ENCODE measurements at places on chromosomes 7 and 10.

GRCh38 chr7:110071192-110071591, 1019.7 kb upstream of the LRRN3 start:
- no peak for DNase-seq

DNA sequence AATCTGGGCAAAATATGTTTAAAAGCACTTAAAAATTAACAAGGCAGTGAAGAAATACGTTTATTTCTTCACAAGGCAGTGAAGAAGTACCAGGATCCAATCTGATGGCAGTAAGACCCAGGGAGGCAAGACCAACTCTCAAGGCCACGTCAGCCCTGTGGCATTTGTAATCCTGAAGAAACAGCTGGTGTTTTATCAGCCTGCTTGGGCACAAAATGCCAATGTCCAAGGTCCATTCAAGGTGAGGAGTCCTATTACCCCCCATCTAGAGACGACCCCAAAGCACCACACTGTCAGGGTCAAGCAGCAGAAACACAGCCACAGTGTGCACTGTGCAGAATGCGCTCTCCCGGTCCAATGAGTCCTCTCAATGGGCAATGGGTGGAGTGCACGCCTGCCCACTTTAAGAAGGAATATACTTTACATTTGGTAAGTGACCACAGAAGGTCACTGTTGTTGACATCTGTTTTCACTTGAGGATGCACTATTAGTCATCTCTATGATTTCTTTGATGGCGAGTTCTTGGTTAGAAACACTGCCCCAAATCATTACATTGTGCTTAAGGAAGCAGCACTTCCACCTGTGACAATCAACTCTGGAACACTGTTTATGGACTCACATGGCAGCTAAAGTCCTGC, 12.8 kb downstream of the CPXM2 start:
- DNase-seq: no peak

GRCh38 chr10:44198096-44198779, 186.7 kb downstream of the CXCL12 start:
- no peak for DNase-seq

DNA sequence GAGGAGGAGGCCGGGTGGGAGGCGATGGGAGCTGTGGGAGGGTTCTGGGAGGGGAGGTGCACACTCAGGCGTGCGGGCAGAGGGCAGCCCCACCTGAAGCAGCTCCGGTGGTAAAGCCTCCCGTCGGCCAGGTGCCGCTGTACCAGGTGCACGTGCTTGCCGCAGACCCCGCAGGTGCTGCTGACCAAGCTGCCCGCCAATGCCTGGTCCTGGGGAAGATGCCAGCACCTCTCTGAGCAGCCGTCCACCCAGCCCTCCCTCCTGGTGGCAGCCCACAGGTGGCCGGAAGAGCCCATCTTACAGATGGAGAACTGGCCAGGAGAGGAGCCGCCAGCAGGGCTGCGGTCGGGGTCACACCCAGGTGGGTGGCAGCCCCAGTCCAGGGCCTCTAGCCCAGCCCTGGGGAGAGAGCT, 12.6 kb downstream of the MICALL2 start:
- no peak for DNase-seq

DNA sequence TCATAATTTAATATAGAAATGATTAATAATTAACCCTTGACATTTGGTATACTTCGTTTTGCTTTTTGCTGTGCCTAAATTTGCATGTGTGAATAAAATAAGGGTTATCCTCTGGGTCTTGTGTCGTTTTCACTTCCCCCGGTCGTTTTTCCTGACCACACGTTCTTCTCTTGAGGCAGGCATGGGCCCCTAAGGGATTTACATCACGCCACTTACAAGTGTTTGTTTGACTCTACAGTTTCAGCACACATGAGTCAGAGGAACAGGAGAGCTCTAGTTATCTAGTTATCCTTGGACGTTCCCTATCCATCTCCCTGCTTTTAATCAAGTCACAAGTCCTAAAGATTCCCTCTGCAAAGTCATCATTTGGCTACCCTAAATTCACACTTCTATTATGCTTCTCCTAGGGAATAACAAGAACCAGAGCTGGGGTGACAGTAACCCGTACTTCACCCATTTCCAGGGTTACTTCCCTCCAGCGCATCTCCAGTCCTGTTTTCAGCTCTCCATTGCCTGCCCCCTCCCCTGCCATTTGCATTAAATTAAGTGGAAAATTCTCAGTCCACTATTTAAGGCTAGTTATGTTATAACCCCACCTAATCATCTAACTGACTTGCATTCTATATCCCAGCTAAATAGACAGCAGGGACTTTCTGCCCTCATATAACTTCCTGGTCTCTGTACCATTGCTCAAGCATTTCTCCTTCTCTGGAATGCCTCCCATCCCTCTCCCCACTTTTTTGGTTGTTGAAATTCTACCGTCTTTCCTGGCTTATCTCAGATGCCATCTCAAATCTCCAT, 206.9 kb downstream of the PTEN start:
- no peak for DNase-seq

GRCh38 chr10:124521429-124521871, 59.8 kb downstream of the LHPP start:
- no peak for DNase-seq

GRCh38 chr10:81002382-81002781, 464.7 kb downstream of the SH2D4B start:
- DNase-seq: no peak

DNA sequence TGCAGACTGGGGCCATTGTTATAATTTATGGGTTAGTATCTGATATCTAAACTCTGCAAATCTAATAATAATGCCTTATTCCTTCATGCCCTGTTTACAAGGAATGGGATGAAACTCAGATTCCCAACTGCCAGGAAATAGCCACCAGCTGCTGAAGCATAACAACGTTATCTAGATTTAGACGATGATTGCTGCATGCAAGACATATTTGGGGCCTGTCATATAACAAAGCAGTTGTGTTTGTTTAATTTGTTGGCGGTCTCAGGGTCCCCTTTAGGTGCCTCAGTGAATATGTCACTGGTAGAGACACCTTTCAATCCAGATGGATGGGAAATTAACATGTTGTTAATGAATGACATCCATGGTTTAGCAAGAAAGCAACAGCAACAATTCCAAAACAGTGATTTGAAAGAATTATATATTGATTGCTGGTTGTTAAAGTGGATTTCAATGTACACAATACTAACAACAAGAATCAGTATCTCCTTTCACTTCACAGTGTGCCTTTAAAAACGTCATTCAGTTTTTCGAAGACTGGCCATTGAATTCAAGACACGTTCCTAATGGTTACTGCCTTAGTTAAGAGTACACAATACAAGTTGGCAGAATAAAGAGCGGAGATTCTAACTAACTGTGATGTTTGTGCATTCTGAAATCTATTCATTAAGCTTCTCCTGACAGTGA, 860.6 kb upstream of the CELF2 start:
- DNase-seq: no peak

- DNase-seq: no peak
These were observed 62.3 kb downstream of the LAMB4 start for GRCh38 chr7:108067844-108068243.

DNA sequence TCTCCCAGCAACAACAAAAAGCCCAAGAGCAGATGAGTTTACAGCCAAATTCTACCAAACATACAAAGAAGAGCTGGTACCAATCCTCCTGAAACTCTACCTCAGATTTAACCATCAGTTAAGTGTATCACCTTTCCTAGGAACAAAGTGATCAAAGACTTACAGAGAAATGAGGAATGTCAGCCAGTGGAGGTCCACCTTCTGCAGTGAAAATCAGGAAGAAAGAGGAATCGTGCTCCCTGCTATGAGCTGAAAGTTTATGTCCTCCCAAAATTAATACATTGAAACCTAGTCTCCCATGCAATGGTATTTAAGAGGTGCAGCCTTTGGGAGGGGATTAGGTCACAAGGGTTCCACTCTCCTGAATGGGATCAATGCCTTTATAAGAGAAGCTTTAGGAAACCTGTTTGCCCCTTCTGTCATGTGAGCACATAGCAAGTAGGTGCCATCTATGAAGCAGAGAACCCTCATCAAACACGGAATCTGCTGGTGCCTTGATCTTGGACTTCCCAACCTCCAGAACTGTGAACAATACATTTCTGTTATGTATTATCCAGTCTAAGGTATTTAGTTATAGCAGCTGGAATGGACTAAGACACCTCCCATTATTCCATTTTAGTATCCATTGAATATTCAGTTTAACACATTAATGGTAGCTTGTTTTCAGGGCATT, 139.0 kb upstream of the FZD8 start:
- no peak for DNase-seq

DNA sequence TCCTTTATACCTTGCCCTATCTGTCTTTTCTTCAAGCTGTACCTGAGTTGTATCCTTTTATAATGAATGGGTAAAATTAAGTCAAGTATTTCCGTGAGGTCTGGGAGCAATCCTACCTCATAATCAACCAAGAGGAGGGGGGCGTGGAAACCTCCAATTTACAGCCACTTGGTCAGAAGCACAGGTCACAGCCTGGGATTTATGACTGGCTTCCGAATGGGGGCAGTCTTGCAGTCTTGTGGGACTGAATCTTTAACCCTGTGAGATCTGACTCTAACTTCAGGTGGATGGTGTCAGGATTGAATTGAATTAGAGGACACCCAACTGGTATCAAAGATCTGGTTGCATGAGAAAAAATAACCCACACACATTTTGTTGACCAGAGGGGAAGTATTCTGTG, 23.5 kb upstream of the KCNMA1 start:
- no peak for DNase-seq

- no peak for DNase-seq
These were observed 376.1 kb upstream of the CHRM2 start for GRCh38 chr7:136492366-136492765.

DNA sequence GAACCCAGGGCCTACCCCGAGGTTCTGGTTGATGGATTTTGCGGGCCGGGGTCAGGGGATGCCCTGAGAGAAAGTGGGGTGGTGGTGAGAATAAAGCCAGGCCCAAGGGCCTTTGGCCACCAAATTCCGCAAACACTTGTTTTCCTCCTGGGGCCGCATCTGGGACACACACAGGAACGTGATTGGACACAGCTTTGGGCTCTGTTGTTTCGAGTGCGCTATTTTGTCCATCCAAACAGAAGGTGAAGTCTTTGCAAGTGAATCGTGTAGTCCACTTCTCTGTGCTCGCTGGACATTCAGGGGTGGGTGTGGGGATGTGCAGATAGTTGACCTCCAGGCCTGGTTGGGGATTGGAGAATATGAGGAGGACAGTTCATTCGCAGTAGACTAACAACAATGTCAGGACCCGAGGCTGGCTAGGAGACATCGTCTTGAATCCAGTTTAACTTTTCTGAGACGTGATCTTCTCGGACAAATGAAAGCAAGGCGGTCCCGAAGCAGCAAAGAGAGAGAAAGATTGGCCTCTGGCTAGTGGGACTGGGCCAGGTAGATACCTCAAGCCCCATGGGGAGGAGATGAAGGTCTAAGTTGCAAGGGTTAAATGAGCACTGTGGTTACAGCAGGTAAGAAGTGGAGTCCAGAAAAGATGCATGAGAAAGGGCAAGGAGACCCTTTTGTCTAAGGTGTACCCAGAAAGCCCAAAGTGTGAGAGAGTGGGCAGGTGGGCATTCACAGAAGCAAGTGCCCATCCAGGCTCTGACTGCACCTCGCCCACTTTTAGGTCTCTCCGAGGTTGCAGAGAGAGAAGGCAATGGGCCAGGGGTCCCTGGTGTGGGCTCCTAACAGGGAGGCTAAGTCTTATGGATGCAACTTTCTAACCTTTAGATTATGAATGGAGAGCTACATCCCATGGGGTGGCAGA, 764 bp upstream of the FAM131B start:
- DNase-seq: no peak

- no peak for DNase-seq
These were observed 242.8 kb downstream of the KLF6 start for GRCh38 chr10:3542185-3542611.

DNA sequence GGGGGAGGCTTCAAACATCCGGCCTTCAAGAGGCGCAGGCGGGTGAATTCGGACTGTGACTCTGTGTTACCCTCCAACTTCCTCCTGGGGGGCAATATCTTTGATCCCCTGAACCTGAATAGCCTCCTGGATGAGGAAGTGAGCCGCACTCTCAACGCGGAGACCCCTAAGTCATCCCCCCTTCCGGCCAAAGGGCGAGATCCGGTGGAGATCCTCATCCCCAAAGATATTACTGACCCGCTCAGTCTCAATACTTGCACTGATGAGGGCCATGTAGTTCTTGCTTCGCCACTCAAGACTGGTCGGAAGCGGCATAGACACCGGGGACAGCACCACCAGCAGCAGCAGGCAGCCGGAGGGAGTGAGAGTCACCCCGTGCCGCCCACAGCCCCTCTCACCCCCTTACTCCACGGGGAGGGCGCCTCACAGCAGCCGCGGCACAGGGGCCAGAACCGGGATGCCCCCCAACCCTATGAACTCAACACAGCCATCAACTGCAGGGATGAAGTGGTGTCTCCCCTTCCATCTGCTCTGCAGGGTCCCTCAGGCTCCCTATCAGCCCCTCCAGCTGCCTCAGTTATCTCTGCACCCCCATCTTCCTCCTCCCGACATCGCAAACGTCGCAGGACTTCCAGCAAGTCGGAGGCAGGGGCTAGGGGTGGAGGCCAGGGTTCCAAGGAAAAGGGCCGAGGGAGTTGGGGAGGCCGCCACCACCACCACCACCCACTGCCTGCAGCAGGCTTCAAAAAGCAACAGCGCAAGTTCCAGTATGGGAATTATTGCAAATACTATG, 1.1 kb downstream of the MEPCE start:
- peak; percentile 44 for DNase-seq

GRCh38 chr10:129999140-129999539, 35.1 kb upstream of the EBF3 start:
- no peak for DNase-seq

- DNase-seq: no peak
These were observed 124.3 kb upstream of the WNT16 start for GRCh38 chr7:121204537-121204936.

- DNase-seq: no peak
These were observed 239.6 kb upstream of the SLC26A5 start for GRCh38 chr7:103685646-103686045.

DNA sequence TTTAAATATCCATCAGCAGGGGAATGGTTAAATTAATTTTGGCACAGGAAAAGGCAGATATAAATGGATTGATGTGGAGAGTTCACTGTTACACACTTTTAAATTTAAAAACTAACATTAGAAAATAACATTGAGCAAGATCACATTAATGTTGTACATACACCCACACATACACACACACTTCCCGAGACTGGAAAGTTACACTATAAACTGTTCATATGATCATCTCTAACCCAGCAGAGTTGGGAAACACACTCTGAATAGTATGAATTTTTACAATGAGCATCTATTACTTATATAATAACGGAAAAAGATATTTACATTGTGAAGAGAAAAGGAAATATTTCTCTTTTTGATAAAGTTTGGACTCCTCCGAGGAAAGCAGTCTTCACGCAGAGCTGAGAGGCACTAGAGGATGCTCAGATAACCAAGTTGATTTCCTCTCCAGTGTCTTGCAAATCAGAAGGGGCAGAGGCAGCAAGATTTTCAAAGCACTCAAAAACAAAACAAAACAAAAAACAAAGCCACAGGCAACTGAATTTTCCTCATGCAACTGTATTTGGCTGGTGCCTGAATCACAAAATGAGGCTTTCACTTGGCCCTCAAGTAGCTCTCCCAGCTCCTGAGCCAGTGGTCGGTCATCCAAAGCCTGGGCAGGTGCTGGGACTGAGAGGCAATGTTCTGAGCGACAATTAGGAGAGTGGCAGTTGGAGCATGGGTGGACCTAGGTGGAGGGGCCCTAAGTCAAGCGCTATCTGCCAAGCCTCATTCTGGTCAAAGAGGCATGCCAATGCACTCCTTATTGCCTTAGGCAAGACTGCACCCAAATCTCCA, 10.5 kb upstream of the GATAD1 start:
- DNase-seq: no peak

- DNase-seq: no peak
These were observed 64.3 kb downstream of the STEAP1B start for GRCh38 chr7:22435720-22436119.

- no peak for DNase-seq
These were observed 83.7 kb downstream of the USP6NL start for GRCh38 chr10:11527691-11528255.

All from effector memory CD8-positive, alpha-beta T cell (primary cell).